ENCODE measurements at places on chromosomes 3 and 15.

DNA sequence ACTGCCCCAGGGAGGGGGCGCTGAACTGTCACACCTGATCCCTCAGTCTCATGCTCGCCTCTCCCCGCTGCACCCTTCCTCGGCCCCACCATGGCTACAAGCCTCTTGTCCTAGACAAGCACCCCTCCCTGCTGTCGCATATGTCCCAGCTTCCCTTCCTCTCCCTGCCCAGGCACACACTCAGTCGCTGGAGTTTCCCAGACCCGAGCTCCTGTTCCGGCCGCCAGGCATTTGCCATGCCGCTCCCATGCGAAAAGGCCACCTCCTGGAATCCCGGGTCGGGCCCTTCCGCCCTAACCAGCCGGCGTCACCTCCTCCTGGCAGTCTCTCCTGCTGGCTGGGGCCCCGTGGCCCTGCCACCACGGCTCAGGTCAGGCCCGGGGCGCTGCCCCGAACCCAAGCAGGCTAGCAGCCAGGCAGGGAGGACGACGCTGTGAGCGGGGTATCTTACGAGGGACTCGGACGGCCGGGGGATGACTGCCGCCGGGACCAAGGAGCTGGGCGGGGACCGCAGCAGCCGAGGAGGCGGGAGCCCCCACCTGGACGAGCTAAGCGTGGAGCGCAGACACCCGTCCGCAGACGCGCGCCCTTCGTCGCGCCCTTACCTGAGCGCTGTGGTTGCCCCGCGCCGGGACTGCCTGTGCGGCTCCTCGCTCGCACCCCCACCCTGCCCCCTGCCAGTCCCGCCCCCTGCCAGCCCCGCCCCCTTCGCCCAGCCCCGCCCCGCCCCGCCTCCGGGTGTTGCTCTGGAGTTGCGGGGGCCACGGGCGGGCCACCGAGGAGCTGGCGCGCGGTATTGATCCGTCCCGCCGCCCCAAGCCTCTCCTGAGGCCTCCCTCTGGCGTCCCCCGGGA, at the start of gene ALS2CL:
ALS2CL (minus strand) TSS at position 642 of the 854 bp plus-strand sequence. CDS start 4,239 bp downstream, outside the sequence.
- peak; percentile 42 for DNase-seq

DNA sequence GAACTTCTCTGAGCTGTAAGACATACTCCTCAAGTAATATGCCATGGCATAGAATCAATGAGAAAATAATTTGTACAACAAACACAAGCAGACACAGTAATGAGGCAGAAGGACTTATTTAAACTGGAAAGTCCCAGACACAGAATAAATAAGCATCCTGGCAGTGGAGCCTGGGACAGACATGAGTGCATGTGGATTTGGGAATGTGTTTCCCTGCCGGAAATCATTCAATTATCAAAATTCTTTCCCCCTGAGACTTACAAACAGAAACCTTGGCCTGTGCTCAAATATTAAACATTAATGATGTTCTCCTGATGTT, 520.1 kb downstream of the ROBO1 start:
- DNase-seq = no peak

- DNase-seq = no peak
Measured at GRCh38 chr15:53114960-53115359, 324.8 kb upstream of the ONECUT1 start.

- DNase-seq = no peak
Measured at GRCh38 chr3:136913168-136913567, 44.6 kb upstream of the IL20RB start.

DNA sequence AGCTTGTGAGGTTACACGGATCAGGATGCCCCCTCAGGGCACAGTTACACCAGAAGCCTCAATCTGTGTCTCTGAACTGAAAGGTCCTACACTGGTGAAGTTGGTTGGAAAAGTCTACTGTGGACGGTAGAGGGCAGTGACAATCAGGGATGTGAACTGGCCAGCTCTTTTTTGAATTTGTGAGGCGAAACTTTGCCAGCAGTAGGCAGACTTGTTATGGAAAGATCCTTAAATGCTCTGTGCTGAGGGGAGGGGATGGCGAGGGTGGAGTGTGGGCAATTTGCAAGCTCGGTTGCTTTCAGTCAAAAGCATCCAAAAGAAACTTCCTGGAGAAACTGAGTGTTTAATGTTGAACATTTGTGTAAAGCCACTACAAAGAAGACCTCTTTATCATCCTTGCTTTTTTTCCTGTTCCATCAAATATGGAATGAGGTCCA, 127.4 kb upstream of the ABHD17C start:
- peak; percentile 78 for DNase-seq

DNA sequence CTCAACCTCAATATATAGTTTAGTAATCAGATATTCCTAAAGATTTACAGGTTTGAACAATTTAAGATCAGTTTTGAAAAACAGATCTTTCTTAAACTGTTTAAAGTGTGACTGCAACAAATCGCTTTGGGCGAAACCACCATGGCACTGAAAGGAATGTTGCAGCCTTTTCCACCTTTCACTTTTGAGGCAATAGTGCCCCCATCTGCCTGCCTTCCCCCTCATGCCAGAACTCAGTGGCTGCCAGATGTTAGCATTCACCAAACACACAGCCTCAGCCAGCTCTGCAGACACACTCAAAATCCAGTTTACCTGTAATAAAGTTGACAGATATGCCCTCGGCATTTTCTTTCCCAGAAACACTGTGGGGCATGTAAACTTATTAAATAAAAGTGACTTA, 3.3 kb downstream of the LYSMD4 start:
- peak; percentile 51 for DNase-seq

GRCh38 chr15:99101501-99101900, 3.4 kb upstream of the SYNM start:
- DNase-seq = no peak

- no peak for DNase-seq
Measured at GRCh38 chr3:127808197-127808596, 14.1 kb downstream of the MGLL start.

- DNase-seq = peak; percentile 74
Measured at GRCh38 chr3:129343643-129344360, 65.1 kb downstream of the HMCES start.

DNA sequence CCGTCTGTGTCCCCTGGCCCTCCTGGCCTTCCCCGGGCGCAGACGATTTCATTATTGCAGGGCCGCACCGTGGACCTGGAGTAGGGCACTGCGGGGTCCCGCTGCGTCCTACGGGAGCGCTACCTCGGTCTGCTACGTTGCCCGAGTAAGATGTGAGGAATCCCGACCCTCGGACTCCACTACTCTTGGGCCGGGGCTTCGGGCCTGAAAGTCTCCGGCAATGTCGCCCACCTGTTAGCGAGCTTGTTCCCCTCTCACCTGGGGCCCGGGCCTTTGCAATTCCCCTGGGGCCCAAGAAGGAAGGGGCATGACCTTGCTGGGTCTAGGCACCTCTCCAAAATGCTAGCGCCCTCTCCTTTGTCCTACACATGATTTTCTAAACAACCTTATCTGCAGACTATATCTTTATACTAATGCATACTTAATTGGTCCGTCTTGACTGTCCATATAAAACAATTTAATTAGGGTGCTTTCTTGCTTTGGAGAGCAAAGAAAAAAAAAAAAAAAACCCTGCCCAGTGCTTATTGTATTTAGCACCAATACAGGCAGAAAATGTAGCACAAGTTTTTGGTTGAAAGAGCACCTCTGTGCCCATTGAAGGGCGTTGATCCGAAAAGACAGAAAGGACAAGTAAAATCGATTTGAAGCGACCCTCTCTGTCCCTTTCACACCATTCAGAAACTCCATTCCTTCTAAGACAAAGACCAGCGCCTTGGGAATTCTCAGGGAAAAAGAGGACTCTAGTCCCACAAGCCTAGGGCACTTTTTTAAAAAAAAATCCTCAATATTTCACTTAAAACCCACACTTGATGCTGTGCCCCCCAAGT, 7.0 kb upstream of the NR2F2 start:
- DNase-seq = no peak

- no peak for DNase-seq
Measured at GRCh38 chr15:64864068-64864467, 22.4 kb downstream of the PLEKHO2 start.

GRCh38 chr3:101036676-101037075, 43.5 kb upstream of the ABI3BP start:
- no peak for DNase-seq

DNA sequence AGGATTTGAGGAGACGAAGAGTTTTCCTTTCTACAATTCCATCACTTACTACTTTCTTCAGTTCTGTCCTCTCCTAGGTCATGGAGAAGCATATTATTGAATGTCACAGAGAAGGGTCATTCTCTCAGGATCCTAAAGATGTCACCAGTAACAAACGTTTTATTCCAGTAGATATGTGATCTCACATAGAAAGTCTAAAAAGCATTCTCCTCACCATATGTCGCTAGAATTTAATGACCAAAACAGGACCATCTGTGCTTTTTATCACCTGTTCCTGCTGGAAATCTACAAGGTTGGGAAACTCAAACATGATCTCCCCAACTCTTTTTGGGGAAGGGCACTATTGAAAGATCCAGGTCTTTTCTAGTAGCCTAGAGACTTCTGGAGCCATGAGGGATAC, 24.0 kb upstream of the FRMD5 start:
- no peak for DNase-seq

DNA sequence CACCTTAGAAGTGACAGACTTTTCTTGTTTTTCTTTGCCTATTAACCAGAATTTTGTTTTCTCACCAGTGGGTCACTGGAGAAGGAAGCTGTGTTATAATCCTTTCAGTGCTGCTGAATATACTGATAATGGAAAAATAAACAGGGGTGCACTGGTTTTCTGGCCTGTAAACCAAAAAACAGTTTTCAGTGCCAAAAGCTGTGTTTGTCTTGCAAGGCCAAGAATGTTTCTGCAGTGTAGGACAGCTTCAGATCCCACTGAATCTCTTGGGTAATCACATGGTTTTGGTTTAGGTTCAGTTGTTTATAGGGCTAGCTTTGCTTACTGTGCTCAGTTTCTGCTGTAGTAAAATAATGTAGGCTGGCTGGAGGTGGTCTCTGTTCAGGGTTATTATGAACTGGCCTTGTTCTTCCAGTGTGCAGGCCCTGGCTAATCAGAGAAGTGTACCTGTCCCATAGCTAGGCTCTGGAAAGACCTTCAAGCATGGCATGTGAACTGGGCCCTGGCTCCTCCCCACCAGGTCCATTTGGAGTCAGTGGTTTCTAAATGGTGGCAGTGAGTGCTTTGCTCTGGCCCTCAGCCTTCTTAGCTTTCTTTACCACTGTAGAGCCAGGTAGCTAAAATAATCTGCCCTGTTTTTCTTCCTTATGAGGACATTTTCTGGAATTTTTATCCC, 18.7 kb downstream of the PDE8A start:
- DNase-seq = no peak

DNA sequence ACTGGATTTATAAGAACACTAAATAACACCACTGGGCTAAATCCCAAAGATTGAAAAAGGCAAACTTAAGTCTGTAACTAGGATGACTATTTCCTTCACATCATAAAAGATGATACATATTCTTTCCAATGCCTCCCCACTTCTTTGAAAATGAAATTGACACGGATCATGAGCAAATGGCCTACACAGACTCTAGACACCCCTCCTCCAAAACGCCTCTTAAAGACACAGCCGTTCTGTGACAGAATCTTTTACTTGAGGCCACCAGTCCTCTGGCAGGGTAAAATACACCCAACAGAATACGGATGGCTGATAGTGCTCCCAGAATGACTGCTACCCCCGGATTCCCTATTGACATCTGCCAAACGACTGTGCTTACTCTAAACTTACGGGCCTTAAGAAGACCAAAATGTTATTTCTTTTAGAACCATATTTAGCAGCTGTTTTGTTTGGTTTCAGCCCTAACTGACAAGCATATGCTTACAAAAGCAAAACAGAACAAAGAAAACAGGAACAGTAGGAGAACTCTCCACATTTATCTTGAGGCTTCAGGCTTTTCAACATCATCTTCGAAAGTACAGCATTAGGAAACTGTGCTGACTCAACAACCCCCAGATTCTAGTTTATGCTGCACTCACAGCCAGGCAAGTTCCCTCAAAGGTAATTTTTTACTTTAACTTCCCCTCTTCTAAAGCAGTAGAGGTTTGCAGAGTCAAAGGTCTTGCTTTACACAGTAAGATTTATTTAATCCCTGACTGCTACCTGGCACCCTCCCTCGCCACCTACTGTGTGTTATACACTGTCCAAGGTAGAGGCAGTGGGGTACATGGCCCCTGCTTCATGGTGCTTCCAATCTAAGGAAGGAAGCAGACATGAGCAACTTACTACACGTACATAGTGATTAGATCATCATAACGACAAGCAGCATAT, 84.3 kb downstream of the TNIK start:
- DNase-seq = peak; percentile 76

GRCh38 chr3:186105543-186105942, 3.3 kb downstream of the ETV5 start:
- no peak for DNase-seq

GRCh38 chr3:188673646-188674186, 498.1 kb upstream of the TPRG1 start:
- DNase-seq = no peak

- no peak for DNase-seq
Measured at GRCh38 chr3:104108522-104108921, 1258.2 kb upstream of the ALCAM start.

DNA sequence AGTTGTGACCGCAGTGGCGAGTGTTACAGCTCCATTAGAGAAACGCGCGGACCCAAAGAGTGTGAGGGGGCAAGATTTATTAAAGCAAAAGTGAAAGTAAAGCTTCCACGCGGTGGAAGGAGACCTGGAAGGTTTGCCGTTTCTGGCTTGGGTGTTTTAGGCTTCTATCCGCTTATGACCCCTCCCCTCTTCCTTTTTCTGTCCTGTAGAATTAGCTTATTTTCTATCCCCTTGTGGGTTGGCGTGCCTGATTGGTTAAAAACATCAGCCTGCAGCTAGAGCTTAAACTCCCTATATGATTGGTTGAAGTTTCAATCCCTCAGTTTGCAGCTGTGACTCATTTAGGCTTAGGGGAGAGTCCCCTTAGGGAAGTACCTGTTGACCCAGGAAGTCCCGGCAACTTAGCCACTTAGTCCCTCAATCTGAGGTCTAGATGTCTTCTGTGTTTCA, 39.6 kb downstream of the C3orf38 start:
- no peak for DNase-seq
